Activated CD4-positive, alpha-beta T cell treated with anti-CD3 and anti-CD28 coated beads, Interleukin-2, Interleukin-6, amounts not matched to agents 100 ng/mL and 50 ng/mL, durations not matched to agents 16 hours and 8 hours (primary cell): ENCODE measurements at places on chromosomes 11 and 22.

GRCh38 chr11:10158461-10158860, 135.6 kb downstream of the SBF2 start:
- no peak for DNase-seq

DNA sequence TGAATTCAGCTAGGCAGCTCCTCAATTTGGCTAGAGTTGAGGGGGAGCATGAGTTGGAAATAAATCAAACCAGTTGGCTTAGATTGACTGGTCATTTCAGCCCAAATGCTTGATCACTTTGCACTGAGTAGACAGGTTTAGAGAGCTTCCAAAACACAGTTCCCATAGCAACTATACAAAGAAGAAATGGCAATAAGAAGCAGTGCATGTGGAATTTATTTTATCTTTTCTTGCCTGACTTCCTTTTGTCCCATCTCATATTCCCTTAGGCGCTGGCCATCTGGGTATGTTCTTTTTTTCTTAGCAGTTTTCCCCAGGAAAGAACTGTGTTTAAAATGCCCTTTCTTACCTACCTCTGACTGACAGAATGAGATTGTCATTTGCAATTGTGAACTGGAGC, 38.7 kb upstream of the C11orf87 start:
- no peak for DNase-seq

DNA sequence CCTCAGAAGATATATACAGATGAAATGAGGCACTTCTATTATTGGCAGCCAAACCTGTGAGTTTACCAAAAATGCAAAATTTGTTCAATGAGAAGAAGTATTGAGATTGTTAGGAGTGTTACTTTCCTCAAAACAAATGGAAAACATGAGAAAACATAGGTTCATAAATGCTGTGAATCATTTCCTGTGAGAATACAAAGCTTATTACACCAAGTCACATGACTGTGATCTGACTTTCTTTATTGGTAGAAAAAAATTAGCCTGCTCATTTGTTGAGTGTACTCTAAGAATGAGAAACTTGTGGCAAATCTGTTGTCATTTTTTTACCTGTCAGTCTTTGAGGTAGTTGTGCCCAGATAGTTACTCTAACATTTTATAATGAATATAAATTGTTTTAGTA, 215.1 kb downstream of the TMEM135 start:
- DNase-seq = peak; percentile 65

DNA sequence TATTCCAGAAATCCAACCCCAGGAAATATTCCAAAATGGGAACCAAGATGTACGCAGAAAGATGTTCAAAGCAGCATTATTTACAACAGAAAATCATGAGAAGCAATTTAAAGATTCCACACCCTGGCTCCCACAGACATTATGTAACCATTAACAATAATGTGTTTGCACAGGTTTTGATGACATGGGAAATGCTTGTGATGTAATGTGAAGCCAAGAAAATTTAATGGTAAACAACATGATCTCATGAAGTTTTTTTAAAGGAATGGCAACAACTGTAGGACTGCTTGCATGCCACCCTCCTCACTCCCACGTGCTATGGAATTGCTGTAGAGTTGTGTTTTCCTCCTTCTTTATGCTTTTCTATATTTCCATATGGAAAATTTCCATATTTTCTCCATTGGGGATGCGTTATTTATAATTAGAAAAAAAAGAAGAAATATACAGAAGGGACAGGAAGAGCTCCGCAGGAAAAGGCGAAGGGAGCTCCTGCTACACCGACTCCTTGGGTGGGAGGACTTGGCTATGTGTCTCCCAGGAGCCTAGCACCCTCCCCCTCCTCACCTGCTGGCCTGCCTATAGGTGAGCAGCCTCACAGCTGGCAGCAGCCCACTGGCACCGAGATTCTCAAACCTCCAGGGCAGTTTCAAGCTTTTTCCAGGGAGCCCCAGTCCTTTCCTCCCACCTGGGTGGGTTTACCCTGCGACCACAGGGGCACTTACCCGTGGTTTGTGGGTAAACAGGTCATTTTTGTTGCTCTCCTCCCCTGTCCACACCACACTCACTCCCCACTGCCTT, 20.9 kb downstream of the LRFN4 start:
- DNase-seq = no peak

GRCh38 chr22:46586123-46586519, 34.1 kb upstream of the GRAMD4 start:
- no peak for DNase-seq

- no peak for DNase-seq
These were observed 5.7 kb downstream of the PANX2 start for GRCh38 chr22:50175921-50176849.

- DNase-seq = no peak
These were observed 731.5 kb downstream of the NTM start for GRCh38 chr11:132101881-132102280.

DNA sequence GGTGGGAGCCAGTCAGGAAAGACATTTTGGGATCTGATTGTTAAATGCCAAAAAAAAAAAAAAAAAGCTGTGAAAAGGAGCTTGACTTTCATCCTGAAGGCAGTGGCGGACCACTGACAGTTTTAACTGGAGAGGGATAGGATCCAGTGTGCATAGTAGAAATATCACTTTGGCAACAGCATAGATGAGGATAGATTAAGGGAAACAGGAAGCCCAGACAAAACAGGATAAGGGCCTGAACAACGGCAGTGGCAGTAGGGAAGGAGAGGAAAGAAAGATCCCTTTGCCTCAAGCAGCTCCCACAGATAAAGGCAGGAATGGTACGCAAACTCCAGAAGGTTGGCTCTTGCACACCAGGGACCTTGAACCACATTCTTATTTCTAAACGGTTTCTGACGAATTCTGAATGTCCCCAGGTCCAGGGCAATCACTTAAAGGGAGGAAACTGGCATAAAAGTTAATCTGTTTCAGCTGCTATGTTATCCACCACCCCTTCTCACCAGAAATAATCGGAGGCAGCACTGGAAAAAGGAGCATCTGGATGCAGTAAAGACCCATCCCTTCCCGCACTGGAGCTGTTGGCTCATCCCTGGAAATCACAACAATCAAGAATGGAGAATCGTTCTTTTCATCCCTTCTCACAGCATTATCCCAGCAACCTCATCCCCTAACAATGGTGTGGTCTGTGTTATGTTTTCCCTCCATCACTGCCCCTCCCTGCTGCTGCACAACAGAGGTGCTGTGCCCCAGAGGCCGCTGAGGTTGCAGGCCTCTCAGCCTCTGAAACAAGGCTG, 99.1 kb downstream of the GAB2 start:
- no peak for DNase-seq

GRCh38 chr11:61332281-61332796, 566 bp downstream of the DDB1 start:
- DNase-seq = no peak

DNA sequence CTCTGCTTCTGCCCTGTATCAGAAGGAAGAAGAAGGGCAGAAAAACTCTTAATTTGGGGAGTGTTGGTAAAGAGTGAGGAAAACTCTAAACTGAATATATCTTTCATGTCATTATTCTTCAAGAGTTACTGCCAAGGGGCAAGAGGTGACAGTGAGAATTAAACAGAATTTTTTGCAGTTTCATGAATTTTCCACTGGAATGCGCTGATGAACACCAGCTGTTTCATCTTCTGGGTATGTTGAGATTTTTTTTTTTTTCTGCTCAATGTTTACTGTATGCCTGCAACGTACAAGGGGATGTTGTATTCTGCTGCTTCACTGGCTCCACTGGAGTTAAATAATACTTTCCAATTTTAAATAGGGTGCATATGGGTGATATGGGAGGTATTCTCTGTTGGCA, 117.8 kb downstream of the FAM76B start:
- no peak for DNase-seq

DNA sequence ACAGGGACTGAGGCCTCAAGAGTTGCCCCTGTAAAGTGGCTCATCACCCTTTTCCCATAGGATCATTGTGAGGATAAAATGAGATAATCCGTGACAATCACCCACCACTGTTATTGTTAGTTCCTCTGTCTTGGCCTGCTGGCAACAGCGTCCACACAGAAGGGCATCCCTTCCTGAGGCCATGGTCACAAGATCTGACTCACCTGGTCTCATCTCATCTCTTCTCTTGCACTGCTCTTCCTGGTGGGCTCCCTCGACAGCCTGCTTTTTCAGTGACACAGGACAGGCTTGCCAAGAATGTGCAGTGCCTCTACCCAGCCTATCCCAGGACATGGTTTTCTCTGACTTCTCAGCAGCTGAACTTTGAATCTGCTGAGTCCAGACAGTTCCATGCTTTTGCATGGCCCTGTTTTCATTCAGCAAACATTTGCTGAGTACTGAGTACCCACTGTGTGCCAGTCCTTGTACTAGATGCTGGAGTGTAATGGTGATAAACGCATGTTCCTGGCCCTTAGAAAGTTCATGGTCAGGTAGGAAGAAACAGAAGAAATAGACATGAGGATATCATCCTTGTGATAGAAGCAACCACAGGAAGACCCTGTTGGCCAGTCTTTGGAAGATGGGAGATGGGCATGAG, 3.3 kb downstream of the STX3 start:
- DNase-seq = no peak
